ENCODE measurements at places on chromosomes 5 and 9. TPM values are rescaled to one million over a fixed set of nuclear protein-coding genes. Genes with fewer than 3 reads are reported as not detected.

- no peak for DNase-seq
These were observed 197.7 kb downstream of the MCTP1 start for GRCh38 chr5:95086927-95087815.

The MCIDAS gene
- not detected for total RNA-seq

DNA sequence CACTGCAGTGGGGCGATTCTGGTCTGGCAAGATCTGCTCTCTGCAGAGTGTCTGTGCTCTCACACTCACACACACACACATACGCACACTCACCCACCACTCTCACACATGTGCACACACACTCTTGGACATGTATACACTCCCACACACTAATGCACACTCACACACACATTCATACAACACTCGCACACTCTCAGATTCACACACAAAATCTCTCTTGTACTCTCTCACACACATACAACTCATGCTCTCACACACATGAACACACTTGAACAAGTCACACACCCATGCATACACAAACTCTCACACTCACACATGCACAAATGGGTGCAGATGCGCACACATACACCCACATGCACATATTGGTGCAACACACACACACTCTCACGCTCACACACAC is 31.7 kb downstream of the TMEM174 start:
- DNase-seq, result no peak

DNA sequence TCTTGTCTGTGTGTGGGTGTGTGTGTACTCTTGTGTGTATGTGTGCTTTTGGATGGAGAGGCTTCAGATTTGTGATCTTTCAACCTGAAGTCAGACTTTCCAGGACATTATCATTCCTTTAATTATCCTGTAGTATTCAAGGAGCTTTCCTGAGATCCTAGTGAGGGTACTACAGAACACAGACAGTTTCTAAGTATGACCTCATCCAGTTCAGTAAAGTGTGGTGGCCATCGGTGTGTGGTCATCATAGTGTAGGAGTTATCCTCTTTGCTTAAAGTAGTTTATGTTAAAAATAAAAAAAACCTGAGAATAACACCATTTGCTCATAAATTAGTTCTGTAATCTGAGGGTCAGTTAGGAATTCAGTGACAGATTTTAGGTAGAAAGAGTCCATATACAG is 478.0 kb upstream of the ACTBL2 start:
- no peak for DNase-seq

The FSTL4 gene
- total RNA-seq, result 2.4 TPM

DNA sequence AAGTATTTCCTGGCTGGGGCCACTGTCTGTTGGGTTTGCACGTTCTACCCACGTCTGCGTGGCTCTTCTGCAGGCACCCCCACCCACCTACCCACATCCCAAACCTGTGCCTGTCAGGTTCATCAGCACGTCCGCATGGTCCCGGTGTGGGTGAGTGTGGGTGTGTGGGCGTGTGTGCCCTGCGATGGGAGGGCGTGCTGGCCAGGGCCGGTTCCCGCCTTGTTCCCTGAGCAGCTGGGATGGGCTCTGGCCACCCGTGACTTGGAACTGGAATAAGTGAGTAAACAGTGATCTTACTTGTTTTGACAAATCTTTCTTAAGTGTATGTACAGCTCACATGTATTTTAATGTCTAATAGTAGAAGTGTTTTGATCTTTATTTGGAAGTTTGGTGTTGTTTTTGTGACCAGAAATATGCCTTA is 20.4 kb downstream of the ERGIC1 start:
- DNase-seq, result no peak

DNA sequence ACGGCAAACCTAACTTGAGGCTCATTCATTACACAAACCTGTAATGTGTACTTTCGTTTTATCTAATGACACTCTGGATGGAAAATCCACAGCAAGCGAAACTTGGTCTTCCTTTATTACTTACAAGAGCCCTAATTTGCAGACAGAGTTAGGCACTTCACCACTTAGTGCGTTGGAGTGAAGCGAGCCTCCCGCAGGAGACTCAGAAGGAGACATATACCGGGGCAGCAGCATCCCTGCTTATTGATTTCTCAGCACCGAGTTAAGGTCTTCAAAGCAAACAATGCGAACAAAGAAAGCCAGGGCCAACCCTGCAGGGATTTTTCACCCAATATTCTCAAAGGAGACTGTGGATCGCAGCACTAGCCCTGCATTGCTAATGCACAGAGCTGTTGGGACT is 28.6 kb downstream of the LSM11 start:
- peak; percentile 12 for DNase-seq

DNA sequence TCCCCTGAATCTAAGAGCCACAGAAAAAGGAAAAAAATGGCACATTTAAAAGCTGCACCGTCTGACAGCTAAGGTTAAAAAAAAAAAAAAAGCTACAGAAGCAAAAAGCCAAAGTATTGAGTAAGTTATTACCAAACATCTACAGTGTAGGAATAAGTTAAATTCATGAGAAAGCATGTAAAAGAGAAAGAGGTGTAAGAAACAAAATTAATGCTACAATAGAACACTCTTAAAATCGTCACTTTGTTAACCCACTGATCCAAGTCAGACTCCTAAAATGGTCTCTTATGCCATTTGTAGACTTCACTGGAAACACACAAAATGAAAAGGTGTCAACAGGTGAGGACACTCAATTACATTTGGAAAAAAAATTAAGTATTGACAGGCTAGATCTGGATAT is 120.2 kb downstream of the SSBP2 start:
- no peak for DNase-seq

The BTNL3 gene
- total RNA-seq, result not detected

The SPRY4 gene
- total RNA-seq, result 71.7 TPM

- DNase-seq, result no peak
These were observed 24.1 kb downstream of the IL33 start for GRCh38 chr9:6239694-6240093.

DNA sequence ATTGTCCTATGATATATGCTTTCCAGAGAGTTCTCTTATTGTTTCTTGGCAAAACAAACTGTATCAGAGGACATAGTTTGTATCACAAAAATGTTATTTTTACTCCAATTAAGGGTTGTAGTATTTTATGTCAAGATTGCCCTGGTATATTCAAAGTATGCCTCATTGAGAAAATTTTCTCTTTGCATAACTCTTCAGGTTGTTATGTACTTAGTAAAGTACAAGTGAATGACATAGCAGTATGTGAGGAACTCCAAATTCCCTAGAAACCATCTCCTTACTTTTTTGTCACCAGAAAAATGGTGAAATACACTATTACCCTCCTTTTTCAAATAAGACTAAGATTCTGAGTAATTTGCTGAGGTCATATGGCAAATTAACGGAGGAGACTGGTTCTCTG is 355.3 kb downstream of the NFIB start:
- no peak for DNase-seq

The CDX1 gene
- total RNA-seq, result 0.62 TPM

- no peak for DNase-seq
These were observed 56.3 kb downstream of the PCSK5 start for GRCh38 chr9:75946766-75947165.

- no peak for DNase-seq
These were observed 164.8 kb downstream of the DEPDC1B start for GRCh38 chr5:60535198-60535597.

The TAF11L10 gene
- total RNA-seq, result not detected

The SLCO4C1 gene
- total RNA-seq, result 1.7 TPM

DNA sequence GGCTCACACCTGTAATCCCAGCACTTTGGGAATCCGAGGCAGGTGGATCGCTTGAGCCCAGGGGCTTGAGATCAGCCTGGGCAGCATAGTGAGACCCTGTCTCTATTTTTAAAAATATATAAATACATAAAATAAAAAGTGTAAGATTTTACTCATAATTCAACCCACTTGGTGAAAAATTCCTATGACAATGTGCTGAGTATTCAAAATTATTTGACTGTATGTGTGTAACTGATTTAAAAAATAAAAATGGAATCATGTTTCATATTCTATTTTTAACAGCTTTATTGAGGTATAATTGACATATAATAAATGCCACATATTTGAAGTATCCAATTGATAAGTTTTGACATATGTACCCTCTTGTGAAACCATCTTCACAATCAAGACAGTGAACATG is 22.8 kb downstream of the GM2A start:
- DNase-seq, result no peak

The REEP5 gene
- total RNA-seq, result 34.5 TPM

DNA sequence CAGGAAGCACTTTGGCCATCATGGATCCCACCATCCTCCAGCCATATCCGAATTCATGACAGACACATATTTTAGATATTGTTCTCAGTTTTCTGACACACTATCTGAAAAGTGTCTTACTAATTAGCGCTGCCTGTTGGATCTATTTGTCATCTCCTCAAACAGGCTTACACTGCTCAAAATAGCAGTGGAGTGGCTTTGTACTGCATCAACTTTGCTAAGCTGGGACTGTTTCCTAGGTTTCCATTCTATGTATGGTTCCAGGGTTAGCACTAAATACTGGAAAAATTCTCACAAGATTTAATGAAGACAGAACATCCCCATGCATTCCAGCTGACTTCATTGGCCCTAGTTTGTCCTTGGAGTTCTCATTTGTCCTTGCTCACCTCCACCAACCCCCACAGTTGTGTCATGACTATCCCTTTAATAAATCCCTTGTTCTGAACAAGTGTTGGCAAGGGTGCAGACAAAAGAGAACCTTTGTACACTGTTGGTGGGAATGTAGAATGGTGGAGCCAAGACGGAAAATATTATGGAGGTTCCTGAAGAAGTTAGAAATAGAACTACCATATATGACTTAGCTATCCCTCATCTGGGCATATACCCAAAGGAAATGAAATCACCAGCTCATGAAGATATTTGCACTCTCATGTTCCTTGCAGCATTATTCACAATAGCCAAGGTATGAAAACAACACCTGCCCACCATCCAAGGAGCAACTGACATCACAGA is 136.5 kb upstream of the RAI14 start:
- no peak for DNase-seq

The MARCOL gene
- total RNA-seq, result not detected

The ADRA1B gene
- total RNA-seq, result not detected

DNA sequence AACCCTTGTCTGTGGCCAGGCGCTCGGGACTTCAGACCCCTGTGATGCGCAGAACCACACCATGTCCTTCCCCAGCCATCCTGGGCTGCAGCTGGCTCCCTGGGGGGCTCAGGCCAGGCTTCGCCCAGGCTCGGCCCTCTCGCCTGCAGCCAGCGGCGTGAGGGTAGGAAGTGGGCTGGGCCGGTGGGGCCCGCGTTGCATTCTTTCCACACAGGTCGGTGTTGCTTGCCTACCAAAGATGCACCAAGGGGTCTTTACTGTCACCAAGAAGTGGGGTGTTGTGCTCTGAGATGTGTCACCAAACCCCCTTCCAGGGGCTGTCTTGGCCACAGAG is 48.3 kb upstream of the RNF130 start:
- peak; percentile 57 for DNase-seq

GRCh38 chr5:78518365-78519197 is 130.0 kb downstream of the LHFPL2 start:
- DNase-seq, result peak; percentile 58

All from H7 (cell line).